HS-27A (cell line): ENCODE measurements at places on chromosomes 13 and 19.
A peak's percentile ranks its signal among the peaks of the same experiment; 100 is the strongest.

- no peak for DNase-seq
Measured at GRCh38 chr13:60165391-60166099, 1.8 kb upstream of the DIAPH3 start.

DNA sequence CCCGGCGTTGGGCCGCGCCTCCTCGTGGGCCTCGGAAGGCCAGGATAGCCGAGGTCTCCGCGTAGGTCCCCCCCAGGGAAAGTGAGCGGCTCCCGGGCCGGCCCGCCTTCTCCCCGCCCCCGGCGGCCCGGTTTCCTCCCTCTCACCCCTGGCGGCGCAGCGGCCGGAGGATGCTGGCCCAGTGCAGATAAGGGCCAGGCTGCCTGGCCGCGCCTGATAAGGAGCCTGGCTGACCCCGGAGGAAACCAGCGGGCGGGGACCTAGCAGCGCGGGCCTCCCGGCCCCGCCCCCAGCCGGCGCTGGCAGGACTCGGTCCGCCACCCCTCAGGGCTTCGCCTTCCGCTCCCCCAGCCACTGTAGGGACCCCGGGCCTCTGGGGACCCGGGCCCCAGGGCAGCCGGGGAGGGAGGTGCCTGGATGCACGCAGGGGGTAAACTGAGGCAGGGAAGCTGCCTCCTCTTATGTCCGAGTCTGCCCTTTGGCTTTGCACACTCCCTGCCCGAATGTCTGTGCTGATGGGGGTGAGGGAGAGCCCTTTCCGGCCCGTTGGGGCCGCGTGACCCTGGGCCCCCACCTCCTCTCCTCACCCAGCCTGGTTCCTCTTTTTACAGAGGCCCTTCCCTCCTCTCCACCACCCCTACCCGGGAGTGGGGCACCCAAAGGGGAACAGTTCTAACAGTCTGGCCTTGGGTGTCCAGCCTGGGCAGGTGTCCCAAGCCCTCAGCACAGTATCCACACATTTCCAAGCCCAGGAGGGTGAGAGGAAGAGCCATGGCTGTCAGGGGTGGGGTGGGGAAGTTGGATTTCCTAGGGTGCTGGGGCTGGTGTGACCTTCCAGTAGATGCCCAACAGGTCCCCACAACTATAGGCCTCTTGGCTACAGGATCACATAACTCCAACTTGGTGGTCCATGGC is at the start of gene LYL1:
Gene LYL1, minus strand, starts transcription at position 193 of the 915 bp plus-strand sequence. CDS start 1,687 bp downstream, outside the sequence.
- DNase-seq, result no peak

- no peak for DNase-seq
Measured at GRCh38 chr19:33468361-33469170, 53.0 kb downstream of the PEPD start.

DNA sequence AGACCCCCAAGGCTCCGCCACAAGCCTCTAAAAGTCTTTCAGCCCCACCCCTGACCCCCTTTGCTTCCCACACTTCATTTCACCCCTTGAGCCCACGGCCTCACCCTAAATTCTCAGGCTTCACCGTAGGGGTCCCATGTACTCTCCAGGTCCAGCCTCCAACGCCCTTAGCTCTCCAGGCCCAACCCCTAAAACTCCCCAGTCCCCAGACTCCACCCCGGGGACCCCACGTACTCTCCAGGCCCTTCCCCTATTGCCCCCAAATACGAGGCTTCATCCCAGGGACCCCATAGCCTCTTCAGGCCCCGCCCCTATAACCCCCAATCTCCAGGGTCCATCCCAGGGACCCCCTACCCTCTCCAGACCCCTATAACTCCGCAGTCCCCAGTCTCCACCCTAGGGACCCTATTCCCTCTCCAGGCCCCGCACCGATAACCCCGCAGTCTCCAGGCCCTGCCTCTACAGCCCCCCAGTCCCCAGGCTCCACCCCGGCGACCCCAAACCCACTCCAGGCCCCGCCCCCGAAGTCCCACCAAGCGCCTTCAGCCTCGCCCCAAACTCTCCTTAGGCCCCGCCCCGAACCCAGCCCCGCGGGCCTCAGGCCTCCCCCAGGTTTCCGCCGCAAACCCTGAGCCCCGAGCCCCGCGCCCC is 619 bp downstream of the MED16 start:
- no peak for DNase-seq

DNA sequence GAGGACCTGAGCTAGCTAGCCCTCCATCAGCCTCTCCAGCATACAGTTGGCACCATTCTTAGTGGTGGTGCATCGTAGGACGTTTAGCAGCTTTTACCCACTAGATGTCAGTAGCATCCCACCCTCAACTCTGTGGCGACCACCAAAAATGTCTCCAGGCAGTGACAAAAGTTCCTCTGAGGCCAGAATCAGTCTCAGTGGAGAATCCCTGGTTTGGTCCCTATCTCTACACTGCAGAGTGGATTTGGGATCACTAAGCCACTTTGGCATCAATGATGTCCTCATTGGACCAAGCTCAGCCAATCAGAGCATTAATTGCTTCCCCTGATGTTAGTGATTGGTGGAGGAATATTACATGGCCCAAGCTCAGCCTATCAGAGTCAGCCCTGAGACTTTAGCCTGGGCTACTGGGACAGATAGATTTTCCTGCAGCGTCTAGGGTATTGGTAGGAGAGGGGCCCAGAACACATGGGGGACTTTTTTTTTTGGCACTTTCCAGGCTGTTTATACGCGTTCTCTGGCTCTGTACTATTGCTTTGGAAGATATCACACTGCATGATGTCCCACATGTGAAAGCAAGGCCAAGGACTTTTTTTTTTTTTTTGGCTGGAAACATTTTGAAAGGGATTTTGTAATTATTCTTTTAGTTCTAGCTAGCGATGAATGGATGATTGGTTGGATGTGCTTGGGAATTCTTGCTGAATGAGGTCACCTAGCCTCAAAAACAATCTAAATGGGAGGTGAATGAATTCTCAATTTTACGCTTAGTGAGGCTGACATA is 7.0 kb downstream of the TMEM221 start:
- no peak for DNase-seq

GRCh38 chr19:45884682-45885555 is 1.0 kb downstream of the IRF2BP1 start:
- DNase-seq, result no peak

DNA sequence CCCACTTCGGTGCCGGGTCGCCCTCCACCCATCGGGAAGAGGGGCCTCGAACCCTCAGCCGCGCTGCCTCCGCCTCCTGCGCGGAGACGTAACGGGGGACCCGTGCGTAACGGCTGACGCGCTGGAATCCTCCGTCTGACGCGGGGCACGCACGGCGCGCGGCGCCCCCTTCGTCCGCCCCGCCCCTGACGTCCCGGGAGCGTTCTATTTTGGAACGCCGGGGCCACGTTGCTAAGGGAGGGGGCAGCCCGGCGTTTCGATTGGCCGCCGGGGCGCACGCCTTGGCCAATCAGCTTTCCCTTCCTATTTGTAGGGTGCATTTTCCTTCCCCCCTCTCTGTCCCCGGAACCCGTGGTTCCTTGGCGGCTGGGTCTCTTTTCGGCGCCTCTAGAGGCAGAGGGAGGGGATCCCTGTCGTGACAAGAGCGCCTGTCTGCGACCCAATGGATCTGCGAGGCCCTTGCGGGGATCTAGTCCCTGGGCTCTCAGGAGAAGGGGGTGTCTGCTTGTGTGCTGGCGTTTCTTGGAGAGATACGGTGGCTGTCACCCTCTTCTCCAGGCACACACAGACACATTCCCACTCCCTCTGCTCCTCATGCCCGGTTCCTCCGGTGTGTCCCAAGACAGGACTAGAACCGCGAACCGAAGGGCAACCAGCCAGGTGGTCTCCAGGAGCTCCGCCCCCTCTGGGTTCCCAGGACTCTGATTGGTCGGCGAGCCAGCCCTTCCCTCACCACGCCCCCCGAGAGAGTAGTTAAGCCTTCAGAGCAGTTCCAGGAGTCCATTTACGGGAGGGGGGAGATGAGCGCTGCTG is 1.5 kb downstream of the FOSB start:
- DNase-seq, result peak; percentile 89

- DNase-seq, result no peak
Measured at GRCh38 chr13:40126306-40127085, 471.0 kb downstream of the COG6 start.

DNA sequence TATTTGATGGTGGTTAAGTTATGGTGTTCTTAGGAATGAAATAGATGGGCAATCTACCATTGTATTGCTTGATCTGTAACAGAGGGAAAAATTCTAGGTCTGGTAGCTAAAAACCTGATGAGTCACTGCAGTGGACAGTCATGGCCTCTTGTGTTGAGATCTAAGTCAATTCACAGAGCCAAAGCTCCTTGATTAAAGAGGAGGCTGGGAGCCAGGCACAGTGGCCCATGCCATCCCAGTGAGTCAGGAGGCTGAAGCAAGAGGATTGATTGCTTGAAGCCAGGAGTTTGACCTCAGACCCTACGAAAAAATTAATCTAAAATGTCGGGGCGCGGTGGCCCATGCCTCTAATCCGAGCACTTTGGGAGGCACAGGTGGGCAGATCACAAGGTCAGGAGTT is 67.1 kb upstream of the KPNA3 start:
- peak; percentile 88 for DNase-seq

GRCh38 chr19:19111967-19112580 is 26.2 kb downstream of the TMEM161A start:
- DNase-seq, result no peak

DNA sequence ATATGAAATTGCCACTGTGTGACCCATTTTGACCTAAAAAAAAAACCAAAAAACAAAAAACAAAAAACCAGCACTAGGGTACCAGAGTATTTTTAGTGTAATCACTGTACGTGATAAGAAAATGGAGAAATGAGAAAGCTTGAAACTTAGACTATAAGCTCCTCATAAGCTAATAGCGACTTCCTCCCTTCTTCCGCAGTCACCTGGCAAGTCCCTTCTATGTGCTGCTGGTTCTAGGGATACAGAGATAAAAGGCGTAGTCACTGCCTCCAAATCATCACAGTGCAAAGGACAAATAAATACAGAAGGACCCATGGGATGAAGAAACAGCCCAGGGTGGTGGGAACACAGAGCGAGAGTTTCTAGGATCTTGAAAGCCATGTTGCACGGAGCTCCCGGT is 190.3 kb downstream of the TM9SF2 start:
- no peak for DNase-seq

DNA sequence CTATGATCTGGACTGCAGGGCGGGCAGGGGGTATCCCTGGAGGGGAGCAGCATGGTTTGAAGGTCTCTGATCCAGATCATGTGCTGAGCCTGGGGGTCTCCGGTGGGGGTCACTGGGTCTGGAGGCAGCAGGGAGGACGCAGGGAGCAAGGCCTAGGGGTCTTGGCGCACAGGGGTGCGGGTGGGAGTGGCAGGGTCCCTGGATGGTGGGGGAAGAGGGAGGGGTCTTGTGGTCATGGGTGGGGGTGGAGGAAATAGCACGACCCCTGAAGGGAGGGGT is 1.9 kb downstream of the BTBD2 start:
- no peak for DNase-seq

DNA sequence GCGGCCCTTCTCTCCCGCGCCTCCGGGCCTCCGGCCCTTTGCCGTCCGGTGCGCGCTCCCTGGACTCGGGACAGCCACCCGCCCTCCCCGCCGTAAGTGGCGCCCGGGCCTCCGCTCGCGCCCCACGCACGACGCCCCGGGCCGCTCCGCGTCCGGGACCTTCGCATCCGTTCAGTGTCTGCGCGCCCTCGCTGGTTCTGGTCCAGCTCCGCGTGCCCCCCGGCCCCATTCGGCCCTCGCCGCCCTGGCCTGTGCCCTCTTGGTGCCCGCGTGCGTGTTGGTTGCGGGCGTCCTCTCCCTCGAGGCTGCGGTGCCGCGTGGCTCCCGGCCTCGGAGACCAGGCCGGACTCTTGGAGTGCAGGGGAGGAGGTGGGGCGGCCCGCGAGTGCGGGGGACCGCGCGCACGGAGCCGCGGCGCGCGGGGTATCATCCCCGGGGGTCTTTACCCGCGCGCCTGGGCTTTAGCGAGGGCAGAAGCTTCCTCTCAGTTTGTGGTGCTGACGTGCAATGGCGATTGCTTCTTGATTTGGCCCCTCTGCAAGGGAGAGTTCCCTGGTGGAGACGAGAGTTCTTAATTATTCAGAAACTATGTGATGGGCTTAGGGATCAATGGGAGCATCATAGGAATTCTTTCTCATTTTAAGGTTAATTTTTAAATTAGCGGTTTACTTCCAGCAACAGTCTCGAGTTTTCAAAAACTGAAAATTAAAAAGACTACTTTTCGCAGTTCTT is 757 bp downstream of the WASF3 start:
- no peak for DNase-seq

DNA sequence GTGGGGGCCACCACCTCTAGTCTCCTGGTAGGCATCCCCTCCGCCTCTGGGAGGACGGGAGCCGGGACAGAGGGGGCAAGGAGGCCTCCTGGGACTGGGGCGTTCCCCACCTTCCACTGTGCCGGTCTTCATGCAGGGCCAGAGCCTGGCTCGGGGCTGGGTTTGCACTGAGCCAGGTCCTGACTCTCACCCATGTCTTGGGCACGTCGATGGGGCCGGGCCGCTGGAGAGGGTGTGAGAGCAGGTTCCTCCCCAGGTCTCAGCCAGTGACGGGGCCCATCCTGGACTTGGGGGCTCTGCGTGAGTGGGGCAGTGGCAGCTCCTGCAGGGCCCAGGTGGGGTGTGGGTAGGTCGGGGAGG is 26.6 kb downstream of the ATP11A start:
- no peak for DNase-seq

GRCh38 chr19:48837051-48837524 is 797 bp upstream of the HSD17B14 start:
- DNase-seq, result peak; percentile 62

GRCh38 chr13:113123226-113124201 is 915 bp downstream of the F10 start:
- no peak for DNase-seq

GRCh38 chr19:50233308-50233910 is 30.0 kb downstream of the MYH14 start:
- DNase-seq, result no peak

GRCh38 chr19:55691561-55692481 is 16.8 kb downstream of the EPN1 start:
- DNase-seq, result no peak

- DNase-seq, result no peak
Measured at GRCh38 chr13:72852207-72852606, 70.3 kb downstream of the PIBF1 start.

GRCh38 chr13:43086181-43086580 is 62.8 kb downstream of the DNAJC15 start:
- DNase-seq, result no peak

DNA sequence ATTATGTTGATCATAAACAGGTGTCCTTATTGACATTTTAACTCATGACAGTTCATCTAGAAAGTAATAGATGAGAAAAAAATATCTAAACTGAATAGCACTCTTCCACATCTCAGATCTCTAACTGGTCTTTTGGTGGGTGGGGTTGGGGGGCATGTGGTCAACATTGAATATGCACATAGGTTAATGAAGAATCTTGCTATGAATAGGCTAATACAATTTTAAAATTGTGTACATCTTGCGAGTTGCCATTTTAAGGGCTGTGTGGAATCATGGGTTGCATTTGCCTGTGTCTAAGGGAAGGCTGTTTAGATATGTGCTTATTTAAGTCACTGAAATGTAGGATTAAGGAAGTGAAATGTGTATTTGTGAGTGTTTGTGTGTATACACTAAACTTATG is 346.0 kb downstream of the ITGBL1 start:
- DNase-seq, result no peak

DNA sequence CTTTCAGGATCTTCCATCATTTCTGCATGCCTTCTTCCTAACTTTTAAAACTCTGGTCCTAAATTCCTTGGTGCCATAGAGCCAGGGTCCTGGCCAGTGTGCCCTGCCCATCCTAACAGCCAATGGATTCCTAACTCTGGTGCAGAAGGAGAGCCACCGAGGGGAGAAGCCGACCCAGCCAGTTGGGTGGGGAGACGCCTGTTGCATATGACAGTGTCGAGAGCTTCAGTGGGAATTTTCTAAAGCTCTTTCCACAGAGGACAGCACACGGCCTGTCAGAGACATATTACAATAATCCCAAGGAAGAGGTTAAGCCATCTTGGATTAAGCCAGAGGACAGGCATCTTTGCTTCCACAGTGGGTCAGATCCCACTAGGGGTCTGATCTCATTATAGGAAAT is 180.4 kb downstream of the ZNF536 start:
- no peak for DNase-seq
